ENCODE measurements at places on chromosomes 1 and 21.

- no peak for DNase-seq
These were observed 18.6 kb downstream of the ZBTB40 start for GRCh38 chr1:22470227-22470626.

- DNase-seq: no peak
These were observed 28.5 kb downstream of the DLGAP3 start for GRCh38 chr1:34900775-34901502.

- DNase-seq: no peak
These were observed 200.4 kb downstream of the NRIP1 start for GRCh38 chr21:14864211-14865021.

GRCh38 chr1:2148691-2149090 is 45.9 kb downstream of the FAAP20 start:
- no peak for DNase-seq
